ENCODE measurements at places on chromosomes 6 and 20.

GRCh38 chr20:10758446-10758845, 84.6 kb upstream of the JAG1 start:
- DNase-seq = no peak

GRCh38 chr20:38046572-38046971, 13.0 kb downstream of the RPRD1B start:
- DNase-seq = no peak

- no peak for DNase-seq
Observed at GRCh38 chr6:62746968-62747367, 460.9 kb upstream of the KHDRBS2 start.

DNA sequence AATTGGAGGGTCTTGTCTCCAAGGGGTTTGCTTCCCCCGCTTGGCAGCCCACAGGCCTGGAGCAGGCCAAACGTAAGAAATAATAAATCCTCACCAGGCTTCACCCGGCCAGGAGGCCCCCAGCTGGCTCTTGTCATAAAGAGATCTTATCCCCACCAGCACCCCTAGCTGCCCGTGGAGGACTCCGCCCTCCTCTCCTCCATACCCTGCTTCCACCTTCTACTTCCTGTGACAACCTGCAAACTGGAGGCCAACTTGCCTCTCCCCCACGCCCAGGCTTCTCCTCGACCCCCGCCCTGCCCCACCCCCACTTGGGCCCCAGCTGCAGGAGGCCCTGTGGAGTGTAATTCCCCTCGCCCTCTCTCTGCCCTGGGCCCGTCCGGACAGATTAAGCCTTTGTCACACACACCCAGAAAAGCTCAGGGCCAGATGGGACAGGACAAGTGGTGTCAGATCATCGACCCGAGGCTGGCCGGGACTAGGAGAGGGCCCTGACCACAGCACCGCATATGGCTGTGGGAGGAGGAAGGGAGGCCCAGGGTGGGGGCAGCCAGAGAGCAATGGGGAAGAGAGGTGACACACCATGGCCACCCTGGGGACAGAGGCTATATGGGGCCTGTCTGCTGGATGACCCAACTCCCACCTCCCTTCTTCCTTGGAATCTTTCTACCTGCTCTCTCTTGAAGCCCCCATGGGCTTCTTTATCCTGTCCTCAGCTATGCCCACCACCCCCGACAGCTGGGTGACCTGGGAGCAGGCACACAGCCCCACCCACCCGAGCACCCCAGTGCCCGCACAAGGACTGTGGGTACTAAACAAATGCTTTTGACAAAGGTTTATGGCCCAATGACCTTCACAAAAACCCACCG, 3.9 kb downstream of the NOL4L start:
- DNase-seq = no peak

- DNase-seq = peak; percentile 73
Observed at GRCh38 chr6:21005816-21006570, 471.7 kb downstream of the CDKAL1 start.

DNA sequence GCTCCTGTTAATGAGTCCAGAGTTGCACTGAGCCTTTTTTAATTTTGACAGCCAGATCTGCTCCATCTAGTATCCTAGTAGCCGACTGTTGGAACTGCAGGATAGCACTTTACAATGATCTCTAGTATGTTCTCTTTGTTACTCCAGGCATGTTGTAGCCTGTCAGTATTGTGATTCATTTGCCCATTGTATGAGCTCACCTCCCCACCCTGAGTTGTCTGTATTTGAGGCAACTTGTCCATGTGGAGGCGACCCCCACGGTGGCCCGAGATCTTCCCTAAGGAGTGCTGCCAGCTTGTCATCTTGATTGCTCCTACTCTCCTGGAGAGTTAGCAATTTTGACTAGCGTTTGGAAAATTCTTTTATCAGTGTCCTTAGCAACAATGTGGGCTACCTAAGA, 67.2 kb downstream of the DHX35 start:
- DNase-seq = no peak

GRCh38 chr6:27237089-27237803, 10.3 kb upstream of the PRSS16 start:
- no peak for DNase-seq

DNA sequence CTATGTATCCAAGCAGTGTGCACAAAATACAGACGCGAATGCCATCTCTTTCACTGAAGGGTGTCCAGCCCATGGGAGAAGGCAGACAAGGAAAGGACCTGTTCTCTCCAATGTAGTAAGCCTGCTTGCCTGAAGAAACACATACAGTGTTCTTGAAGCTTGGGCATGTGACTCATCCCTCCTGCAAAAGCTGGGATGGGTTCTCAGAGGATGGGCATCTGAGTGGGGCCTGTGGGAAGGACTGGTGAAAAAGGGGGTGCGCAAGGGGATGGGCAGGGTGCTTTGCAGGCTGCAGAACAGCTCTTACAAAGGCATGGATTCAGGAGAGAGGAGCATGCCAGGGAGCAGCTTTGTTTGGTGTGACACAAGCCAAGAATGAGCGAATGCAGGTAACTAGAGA, 128.1 kb downstream of the FYN start:
- DNase-seq = no peak

DNA sequence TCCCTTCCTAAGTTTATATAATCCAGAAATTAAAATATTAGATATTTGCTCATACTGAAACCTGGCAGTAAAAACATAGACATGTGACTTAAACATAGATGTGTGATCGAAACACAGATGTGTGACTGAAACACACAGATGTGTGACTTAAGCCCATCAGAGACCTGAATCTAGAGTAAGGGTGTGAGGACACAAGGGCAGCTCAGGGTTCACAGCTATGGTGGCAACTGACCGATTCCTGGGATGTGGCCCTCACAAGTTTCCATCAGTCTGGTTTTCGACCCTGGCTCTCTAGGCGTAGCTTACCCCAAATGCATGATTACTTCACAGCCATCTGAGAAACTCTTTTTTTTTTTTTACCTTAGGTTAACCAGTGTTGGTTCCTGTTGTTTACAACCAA, 137.0 kb downstream of the NRN1 start:
- no peak for DNase-seq

DNA sequence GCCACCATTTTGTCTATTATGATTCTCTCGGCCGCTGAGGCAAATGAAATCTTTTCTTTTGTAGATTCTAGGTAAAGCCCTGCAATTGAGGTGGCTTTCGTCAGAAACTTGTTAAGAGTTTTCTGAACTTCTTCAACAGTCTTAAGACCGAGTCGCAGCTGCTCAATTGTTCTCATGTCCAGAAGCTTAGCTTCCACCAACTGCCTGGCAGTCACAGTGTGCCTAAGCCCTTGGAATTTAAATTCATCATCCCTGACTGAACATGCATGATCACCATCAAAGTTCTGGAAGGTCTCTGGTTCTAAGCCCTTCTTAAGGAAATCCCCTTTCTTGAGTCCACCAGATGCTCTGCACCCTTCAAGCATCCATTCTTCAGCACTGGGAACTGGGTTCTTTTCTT, 25.7 kb downstream of the DST start:
- DNase-seq = no peak

DNA sequence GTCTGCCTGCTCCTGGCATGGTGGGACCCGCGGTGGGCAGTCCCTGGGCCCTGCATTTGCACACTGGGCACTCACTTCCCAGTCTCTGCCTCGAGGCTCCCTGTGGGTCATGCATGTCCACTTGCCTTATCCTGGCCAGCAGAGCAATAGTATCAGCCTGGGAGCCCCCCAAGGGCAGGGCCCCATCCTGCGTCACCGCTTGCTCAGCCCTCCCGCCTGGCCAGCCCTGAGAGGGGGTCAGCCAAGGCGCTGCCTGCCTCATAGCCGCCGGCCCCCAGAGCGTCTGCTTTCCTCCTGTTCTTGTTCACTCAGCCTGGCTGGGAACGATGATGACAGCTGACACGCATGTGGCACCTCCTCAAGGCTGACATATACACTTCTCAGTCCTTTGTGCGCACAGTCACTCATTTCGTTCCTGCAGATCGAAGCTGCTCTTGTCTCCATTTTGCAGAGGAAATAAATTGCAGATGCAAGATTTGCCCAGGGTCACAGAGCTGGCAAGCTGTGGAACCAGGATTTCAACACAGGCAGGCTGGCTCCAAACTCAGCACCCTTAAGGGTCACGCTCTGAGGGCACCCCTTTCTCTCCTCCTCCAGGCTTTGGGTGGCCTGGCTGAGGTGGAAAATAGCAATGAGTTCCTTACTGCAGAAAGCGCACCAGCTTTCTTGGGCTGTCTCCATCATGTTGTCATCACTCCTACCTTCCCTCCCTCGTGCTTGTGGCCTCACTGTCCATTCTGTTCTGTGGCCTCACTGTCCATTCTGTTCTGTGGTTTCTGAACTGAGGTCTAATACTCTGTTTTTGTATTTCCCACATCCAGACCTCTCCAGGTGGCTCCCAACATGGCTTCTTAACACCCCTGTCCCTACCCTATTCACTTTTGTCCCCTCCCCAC, 17.2 kb downstream of the KCNK17 start:
- peak; percentile 53 for DNase-seq

- no peak for DNase-seq
Observed at GRCh38 chr6:72968704-72969103, 256.6 kb downstream of the KHDC1L start.

DNA sequence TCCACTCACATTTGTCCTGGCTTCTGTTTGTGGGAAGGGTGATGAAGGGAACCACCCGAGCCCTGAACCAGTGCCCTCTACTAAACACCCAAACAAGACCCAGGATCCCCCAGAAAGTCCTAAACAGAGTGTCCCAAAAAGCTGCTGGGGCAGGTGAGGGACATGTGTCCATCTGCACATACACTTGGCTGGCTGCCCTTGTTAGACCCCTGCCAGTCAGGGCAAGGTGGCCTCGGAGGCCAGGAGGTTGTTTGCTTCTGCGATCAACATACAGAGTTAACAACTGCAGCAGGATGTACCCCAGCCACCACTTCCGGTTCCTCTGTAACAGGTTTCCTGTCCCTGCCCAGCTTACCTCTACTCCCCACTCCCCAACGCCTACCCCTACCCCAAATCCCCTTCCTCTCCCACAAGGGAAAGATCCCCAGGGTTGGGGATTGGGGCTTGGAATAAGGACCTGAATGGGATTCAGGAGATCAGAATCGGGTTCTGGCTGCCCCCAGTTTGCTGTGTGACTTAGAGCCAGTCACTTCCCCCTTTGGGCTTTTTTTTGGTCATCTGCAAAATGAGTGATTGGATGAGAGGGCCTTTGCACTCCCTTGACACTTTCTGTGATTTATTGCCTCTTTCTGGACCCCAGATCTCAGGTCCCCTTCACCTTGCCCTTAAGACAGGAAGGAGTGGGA, 13.9 kb downstream of the DEF6 start:
- DNase-seq = no peak

- DNase-seq = peak; percentile 70
Observed at GRCh38 chr6:23414051-23414445, 712.0 kb upstream of the NRSN1 start.

GRCh38 chr6:26056583-26057350, 30.5 kb upstream of the HFE start:
- DNase-seq = peak; percentile 52

- no peak for DNase-seq
Observed at GRCh38 chr6:124434421-124434820, 527.8 kb upstream of the RNF217 start.

- no peak for DNase-seq
Observed at GRCh38 chr20:10828180-10828579, 154.4 kb upstream of the JAG1 start.

GRCh38 chr20:57594092-57594951, 25.9 kb downstream of the ZBP1 start:
- peak; percentile 58 for DNase-seq

GRCh38 chr20:19920381-19921138, 96.6 kb upstream of the NAA20 start:
- no peak for DNase-seq

GRCh38 chr6:124400261-124400999, 561.8 kb upstream of the RNF217 start:
- DNase-seq = peak; percentile 18

DNA sequence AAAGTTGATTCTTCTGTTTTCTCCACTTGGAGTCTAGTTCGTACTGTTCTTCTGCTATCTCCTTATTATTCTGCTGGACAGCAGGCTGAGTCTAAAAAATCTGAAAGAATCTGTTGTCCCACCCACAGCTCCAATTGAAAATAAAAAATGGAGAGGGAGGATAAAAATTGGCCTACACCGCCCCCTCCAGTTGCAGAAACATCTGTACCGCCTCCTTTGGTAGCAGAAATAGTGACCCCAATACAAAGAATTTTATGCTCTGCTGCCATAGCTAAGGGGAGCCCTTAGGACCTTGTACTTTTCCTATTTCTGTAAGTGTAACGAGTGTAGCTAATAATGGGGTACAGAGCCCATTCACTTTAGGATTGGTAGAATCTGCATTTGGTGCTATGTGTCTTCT, 4.9 kb upstream of the FKBP1A start:
- no peak for DNase-seq

- no peak for DNase-seq
Observed at GRCh38 chr6:17884498-17885478, 102.6 kb downstream of the KIF13A start.

GRCh38 chr6:22737331-22737730, 168.0 kb downstream of the HDGFL1 start:
- no peak for DNase-seq

GRCh38 chr20:34082232-34082887, 29.7 kb downstream of the EIF2S2 start:
- no peak for DNase-seq

- DNase-seq = no peak
Observed at GRCh38 chr20:45238139-45238538, 16.2 kb downstream of the SLPI start.

DNA sequence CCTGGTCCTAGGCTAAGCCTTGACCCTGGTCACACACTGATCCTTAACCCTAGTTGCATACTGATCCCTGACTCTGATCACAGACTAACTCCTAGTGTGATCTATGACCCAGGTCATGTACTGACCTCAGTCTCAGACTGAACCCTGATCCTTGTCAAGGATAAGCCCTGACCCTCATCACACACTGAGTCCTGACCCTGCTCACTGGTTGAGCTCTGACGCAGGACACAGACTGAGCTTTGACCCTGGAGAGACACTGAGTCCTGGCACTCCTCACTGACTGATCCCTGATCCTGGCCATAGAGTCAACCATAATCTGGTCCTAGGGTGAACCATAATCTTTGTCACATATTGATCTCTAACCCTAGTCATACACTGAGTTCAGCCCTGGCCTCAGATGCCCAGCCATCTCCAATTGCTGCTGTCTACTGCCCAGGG, 37.9 kb downstream of the KCNB1 start:
- DNase-seq = no peak

GRCh38 chr20:3798373-3798768, 2.3 kb downstream of the CDC25B start:
- no peak for DNase-seq

- no peak for DNase-seq
Observed at GRCh38 chr6:31661262-31662123, 915 bp upstream of the C6orf47 start.

- DNase-seq = no peak
Observed at GRCh38 chr6:69398729-69399128, 398.1 kb downstream of the LMBRD1 start.

DNA sequence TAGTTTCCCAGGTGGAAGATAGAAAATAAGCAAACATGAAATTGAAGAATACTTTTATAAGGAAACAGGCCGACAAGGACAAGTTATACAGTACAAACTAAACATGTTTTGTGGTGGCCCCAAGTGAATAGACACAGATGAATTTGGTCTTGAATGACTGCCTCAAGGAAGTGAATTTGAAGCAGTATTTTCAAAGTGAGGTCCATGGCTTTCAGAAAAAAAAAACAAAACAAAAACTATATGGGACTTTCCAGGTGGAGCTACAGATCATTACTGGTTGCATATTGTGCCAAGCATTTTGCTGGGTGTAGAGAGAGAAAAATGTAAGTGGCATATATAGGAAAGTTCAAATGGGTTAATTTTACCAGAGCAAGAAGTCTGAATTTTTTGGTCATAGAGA, 68.8 kb downstream of the CYB5R4 start:
- DNase-seq = no peak

- DNase-seq = no peak
Observed at GRCh38 chr6:27810768-27811450, 101.3 kb downstream of the OR2B2 start.

Measured in hindlimb muscle (tissue), 1 donor.